Right atrium auricular region (tissue), 2 donors: ENCODE measurements at places on chromosomes 11 and 22.

- peak; percentile 16 for DNase-seq
These were observed 1.8 kb upstream of the VSTM5 start for GRCh38 chr11:93852242-93852641.

DNA sequence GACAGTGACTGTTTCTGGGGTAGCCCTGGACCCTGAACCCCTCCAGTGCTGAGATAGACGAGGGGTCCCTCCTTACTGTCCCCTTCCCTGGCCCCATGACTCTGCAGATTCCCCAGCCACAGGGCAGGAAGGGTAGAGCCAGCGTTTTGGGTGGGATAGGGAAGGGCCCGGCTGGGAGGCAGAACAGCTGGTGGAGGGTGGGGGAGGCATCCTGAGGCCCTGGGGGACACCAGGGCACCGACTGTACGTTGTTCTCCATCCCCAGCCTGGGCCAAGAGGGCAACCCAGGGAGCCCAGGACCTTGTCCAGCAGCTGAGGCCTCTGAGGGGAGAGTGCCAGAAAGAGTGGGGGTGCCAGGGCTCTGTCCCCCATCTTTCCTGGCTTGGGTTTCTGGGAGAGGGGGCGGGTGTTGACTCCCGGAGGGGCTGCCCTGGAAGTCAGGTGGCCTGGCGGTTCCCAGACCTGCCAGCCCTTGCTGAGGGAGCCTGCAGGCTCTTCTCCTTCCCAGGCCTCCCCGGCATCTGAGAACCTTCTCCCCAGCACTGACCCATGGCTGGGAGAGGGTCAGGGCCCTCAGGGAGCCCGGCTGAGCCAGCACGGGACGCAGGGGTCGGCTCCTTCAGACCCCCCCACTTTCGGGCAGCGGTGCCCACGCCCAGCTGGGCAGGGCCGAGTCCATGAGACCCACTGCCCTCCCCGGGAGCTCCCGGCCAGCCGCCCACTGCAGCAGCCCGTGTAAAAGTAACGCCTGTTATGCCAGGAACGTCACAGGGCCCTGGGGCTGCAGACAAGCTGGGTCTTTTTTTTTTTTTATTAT lies 30.3 kb downstream of the IGF2 start:
- no peak for DNase-seq

DNA sequence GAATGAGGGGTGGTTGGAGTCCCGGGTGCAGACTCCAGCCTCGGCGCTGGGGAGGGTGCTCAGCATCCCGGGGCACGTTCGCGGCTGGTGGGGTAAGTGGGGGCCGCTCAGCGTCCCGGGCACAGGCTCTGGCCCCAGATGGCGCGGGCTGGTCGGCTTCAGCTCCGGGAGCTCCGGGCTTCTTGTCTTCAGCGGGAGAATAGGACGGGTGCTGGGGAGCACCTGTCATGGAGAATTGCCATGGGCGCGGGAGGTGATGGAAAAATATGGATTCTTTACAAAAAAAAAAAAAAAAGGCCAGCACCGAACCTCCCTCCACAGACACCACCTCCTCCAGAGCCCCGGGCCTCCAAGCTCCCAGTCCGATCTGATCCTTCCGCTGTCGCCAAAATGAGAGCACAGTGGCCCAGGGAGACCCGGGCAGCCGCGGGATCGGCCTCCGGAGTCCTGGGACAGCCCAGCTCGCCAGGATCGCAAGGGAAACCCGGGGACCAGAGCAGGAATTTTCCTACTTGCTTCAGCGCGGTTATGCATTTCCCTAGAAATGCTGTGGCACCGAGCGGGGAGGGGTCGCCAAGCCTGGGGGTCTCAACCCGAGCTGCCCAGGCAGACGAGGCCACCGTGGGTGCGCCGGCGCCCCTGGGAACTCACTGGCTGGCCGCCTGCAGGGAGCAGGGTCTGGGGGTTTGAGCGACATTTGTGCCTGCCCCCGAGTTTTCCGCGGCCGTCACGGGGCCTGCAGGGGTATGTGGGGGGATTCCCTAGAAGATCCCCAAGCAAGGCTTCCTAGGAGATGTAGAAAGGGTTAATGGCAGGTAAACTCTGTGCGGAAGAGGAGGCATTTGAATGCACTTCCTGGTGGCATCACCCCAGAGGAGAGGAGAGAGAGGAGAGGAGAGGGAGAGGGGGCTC lies 1336.9 kb downstream of the BRD1 start:
- DNase-seq = no peak

- no peak for DNase-seq
These were observed 100.9 kb downstream of the MRTFA start for GRCh38 chr22:40535642-40536041.

- DNase-seq = no peak
These were observed 216.3 kb upstream of the SYN3 start for GRCh38 chr22:33274214-33275072.

DNA sequence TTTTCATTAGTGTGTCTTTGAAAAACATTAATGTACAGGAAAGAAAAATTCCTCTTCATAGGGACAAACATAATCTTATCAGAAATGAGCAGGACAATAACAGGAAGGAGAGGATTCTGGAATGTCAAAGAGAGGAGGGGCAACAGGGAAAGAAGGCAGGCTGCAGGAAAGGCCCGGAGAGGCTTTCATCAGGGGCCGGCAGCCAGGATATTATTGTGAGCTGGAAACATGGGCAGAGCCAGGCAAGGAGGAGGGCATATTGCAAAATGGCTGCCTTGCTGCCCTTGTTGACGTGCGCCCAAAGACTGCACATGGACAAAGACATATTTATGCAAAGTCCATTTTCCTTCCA lies 433.7 kb downstream of the ETS1 start:
- DNase-seq = no peak

DNA sequence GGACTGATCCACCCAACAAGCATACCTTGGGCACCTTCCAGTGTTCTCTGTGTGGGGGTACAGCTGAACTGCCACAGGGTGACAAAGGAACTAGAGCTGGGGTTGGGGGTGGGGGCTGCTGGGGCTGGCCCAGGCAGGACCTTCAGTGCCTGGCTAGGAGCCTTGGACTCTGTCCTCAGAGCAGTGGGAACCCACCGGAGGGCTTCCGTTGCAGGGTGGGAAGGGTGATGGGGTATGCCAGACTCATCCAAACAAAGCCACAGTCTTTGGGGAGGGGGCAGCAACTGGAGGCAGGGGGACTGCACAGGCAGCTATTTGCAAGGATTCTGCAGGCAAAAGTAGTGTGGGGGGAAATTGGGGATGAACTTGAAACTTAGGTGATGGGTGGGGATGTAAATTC lies 35.7 kb upstream of the CLDN5 start:
- DNase-seq = no peak

DNA sequence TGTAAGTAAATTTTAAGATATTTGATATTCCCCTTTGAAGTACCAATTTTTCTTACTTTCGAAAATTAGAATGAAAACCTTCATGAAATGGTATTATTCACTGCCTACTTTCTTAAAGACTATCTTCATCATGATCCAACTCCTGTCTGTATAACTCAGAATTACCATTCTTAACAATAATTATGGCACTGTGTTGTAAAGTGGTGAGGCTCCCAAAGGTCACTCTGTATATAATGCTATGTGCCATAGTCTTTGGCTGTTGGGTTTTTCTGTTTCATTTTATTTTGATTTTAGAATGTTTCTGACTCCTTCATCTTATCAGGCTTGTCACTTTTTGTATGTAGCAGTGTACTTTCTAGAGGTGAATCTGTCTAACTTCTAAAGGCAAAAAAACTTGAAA lies 52.4 kb downstream of the MAML2 start:
- DNase-seq = no peak

GRCh38 chr22:29141078-29141688 lies 64.5 kb upstream of the EMID1 start:
- no peak for DNase-seq

DNA sequence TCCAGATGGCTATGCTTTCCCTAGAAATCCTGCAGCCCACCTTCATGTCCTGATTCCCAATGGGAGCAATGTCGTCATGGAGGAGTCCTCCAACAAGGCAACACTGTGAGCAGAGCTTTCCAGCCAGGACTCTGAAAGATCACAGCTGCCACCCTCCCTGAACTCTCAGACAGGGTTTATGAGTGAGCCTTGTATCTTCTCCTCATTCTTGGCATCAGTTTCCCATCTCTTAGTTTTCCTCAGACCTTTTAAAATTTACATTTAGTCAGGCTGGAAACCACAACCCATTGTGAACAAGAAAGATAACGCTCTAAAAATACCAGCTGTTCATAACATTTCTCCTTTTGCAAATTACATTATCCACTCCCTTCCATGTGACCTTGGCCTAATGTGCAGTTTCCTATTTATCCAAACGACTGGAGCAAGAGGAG lies 15.6 kb upstream of the LYVE1 start:
- DNase-seq = no peak

DNA sequence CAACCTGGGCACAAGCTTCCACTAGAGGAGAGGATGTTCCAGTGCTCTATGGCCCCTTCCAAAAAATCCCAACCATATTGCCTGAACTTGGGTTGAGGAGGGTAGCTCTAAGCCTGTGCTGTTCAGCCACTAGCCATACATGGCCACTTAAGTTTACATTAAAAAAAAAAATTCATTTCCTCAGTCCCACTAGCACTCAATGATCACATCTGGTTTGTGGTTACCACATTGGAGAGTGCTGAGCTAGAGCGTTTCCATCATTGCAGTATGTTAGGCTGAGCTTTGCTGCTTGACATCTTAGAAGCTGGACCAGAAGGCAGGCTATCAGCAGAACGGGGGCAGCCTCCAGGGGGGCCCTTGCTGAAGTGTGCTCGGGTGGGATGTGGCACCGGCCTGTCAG lies 43.5 kb upstream of the CYP2D6 start:
- no peak for DNase-seq

GRCh38 chr11:123653827-123654565 lies 428 bp downstream of the SCN3B start:
- no peak for DNase-seq
